ENCODE measurements at places on chromosomes 12 and 14.

DNA sequence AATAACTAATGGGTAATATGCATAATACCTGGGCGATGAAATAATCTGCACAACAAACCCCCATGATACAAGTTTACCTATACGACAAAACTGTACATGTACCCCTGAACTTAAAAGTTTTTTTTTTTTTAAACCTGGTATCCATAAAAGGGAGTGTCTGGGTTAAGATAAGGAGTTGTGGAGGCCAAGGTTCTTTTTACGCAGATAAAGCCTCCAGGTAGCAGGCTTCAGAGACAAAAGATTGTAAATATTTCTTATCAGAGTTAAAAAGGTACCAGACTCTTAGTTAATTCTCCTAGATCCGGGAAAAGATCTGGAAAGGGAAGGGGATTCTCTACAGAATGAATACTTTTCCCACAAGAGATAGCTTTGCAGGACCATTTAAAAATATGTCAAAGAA lies 259.4 kb upstream of the SSTR1 start:
- DNase-seq: no peak

GRCh38 chr12:85559536-85559935 lies 276.7 kb downstream of the RASSF9 start:
- DNase-seq: no peak

GRCh38 chr12:19338405-19338804 lies 100.9 kb upstream of the AEBP2 start:
- no peak for DNase-seq

- no peak for DNase-seq
These were observed 234.8 kb downstream of the DUSP6 start for GRCh38 chr12:89117448-89118034.

GRCh38 chr12:17296882-17297281 lies 690.9 kb upstream of the LMO3 start:
- DNase-seq: no peak

DNA sequence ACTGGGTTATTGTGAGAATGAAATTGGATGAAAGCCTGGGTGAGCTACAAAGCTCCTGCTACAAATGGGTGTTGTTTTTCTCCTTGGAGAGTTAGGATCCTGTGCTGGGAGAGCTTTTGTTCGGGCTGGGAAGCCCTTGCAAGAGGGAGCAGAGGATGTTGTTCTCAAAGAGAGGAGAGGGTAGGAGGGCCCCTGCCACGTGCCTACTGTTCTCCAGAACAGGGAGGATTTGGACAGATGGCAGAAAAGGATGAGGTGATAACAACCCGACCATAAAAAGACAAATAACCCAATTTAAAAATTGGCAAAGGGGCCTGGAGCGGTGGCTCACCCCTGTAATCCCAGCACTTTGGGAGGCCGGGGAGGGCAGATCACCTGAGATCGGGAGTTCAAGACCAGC lies 68.8 kb downstream of the GALNT16 start:
- DNase-seq: no peak

DNA sequence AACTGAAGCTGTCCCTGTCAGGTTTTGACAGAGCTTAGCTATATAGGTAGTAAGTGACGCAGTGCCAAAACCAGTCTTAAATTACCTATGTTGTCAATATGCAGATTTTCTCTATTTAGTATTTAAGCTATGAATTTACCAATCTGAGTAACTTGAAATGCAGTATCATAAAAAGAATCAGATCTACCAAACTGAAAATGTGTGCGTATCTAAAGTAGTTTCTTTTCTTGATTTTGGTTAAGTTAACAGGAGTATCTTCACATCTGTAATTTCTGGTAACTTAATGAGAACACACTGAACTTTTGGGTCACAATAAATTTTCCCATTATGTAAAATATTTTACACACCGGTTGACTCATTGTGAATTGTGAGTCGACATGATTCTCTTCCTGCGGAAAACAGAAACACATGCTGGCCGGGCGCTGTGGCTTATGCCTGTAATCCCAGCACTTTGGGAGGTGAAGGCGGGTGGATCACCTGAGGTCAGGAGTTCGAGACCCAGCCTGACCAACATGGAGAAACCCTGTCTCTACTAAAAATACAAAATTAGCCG lies 45.1 kb downstream of the TRAF3 start:
- DNase-seq: no peak

DNA sequence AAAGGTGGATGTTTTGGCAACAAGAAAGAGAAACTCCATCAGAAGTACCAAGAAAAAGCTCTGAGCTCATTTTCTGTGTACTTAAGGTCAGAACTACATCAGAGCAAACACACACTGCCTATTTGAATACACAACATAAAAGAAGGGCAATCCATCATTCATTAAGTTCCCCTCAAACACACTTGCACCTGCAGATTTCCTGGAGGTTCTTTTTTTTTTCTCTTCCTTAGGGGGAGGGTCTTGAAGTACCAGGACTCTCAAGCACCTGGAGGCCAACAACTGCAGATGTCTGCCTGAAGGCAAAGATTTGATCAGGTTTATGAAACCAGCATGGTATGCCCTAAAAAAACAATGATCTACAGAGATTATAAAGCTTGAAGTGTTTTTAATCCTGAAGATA lies 26.1 kb upstream of the PTHLH start:
- no peak for DNase-seq

DNA sequence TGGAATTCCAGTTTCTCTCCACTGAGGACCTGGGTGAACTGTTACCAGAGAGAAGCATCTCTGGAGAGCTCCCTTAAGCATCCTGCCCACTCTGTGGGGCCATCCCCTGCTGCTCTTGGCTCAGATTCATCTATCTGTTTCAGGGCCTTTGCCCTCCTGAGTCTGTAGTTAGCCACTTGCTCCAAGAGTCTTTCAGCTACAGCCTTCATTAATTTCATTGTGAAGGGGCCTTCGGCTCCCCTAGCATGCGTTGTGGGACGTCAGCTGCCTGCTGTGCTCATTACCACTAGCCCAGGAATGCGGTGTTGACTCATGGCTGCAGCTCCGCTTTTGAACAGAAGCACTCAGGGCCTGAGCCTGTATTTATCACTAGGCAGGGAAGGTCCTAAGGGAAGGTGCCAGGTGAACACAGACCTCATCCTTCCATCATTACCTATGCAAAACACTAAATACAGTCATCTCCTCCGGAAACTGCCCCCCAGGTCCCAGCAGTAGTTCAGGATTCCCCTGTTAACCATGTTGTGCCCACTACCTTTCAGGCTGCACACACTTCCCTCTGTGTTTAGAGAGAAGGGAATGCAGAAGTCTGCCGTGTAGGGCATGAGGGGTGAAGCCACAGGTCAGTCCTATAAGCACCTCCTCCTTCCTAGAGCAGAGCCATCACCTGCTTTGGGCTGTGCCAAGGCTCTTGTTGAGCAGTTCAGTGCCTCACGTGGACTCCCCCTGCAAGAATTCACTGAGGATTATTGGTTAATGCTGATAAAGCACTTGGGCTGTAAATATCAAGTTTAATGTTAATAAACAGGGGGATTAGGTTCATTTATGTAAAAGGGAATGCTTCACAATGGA lies 191.4 kb downstream of the CACNA1C start:
- no peak for DNase-seq

GRCh38 chr14:62497708-62498107 lies 547.5 kb downstream of the KCNH5 start:
- no peak for DNase-seq

GRCh38 chr12:23356440-23356839 lies 593.0 kb downstream of the SOX5 start:
- DNase-seq: no peak

DNA sequence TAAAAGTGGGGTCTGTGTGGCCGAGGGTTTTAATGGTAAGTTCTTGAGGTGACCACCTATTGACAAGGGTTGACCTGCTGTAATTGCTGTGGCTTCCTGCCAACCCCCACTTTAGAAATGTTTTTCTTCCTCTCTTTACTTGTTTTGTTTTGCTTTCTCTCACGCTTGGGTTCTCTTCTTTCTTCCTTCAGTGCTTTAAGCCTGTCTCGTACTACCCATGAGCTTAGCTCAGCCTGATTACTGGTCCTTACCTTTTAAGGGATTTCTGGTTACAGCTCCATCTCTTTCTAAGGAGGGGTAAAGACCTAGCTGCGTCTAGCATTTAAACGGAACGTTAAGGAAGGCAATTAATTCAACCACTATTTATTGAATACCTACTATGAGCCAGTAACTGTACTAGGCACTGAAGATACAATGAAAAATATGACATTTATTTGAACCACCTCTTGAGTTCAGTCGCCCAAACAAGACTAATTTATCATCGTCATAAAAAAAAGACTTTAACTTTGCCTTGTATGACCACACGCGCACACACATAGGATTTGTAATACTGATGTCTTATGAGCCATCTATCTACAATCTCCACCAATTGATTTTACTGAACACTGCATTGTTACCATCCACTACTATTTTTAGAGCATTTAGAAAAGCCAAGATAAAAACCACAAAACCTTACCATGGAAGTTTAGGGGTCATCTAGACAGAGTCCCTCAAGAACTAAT lies 888 bp upstream of the PPP1R12A start:
- DNase-seq: no peak

- DNase-seq: no peak
These were observed 37.7 kb downstream of the TAOK3 start for GRCh38 chr12:118334939-118335567.

DNA sequence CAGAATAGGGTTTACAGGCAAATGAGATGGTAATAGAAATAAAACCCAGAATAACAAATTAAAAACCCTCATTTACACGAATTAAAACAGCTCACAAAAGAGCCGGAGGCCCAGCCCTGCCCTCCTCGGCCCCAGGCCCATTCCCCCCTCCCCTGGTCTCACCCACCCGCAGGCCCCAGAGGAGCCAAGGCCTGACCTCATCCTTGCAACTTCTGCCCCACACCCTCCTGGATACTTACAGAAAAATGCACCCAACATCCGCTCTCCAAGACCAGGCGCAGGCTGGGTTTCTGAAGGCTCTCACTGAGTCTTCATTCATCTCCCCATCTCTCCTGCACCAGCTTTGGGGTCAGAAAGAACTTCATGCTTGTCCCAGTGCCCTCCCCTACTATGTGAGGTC lies 16.2 kb upstream of the VSX2 start:
- no peak for DNase-seq

GRCh38 chr12:22313286-22313962 lies 21.1 kb downstream of the ST8SIA1 start:
- DNase-seq: no peak

GRCh38 chr12:30100741-30101140 lies 317.0 kb upstream of the TMTC1 start:
- DNase-seq: no peak

DNA sequence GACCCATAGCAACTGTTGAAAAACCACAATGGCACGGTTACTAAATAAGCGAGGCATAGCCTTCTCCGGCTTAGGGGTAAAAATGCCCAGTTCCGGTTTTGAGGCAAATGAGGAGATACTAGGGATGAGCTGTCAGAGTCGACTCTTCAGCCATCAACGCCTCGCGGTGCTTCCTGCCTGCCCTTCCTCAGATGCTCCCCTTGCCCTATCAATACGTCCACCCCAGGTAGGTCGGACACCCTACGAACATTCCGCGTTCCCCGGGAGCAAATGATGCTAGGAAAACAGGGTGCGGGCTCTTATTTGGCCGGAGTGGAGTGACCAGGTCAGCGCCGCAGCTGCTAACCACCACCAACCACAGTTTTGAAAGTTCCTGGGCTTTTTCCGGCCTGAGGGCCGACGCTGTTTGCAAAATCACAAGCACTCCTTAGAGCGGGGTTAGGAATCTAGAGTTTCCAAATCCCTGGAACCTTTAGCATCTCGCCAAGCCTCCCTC lies 1.2 kb downstream of the SRSF9 start:
- no peak for DNase-seq

- no peak for DNase-seq
These were observed 33.4 kb downstream of the PKP2 start for GRCh38 chr12:32863128-32863527.

GRCh38 chr12:93279565-93280412 lies 97.9 kb upstream of the NUDT4 start:
- no peak for DNase-seq

Data from effector CD8-positive, alpha-beta T cell (primary cell).